ENCODE measurements at places on chromosomes 1 and 21.

DNA sequence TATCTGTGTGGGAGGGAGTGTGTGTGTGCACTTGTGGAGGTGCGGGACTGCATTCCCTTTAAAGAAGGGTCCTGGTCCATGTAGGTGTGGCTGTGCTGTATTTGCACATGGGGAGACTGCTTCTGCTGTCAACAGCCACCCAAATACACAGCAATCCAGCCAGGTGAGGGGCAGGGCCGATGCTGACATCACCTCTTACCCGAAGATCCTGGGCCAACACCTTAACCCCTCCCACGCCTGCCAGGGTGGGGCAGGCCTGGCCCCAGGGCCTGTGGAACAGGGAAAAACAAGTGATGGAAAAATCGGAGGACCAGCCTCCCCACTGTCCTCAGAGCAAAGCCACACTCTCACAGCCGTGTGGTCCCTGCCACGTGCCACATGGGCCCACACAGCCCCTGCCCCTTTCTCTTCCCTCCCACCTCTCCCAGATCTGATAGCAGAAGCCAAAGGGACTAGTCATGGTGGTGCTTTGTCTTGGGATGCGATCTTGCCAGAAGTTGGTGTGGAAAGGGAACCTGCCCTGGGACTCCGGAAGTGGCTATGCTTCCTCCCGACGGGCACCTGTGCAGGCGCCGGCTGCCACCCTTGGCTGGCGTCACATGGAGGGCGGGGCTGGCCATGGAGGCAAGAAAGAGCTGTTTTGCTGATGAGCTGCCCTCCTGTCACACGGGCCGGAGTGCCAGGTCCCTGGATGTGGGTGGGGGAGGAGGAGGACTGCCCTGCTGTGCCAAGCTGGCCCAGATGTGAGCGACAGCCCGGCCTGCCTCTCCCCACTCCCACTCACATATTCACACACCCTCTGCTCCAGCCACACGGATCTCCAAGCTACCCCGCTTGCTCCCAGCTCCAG, 7.8 kb upstream of the CASZ1 start:
- no peak for DNase-seq

- no peak for DNase-seq
These were observed 127.7 kb upstream of the GRIK3 start for GRCh38 chr1:37162059-37162458.

- no peak for DNase-seq
These were observed 10.9 kb downstream of the CLCA4 start for GRCh38 chr1:86557739-86558138.

- no peak for DNase-seq
These were observed 22.6 kb downstream of the MIS18A start for GRCh38 chr21:32256251-32256650.

GRCh38 chr21:37153196-37153934, 80.3 kb downstream of the TTC3 start:
- DNase-seq, result no peak

- DNase-seq, result no peak
These were observed 55.0 kb downstream of the FCRL5 start for GRCh38 chr1:157497284-157497683.

- no peak for DNase-seq
These were observed 577 bp upstream of the CEP350 start for GRCh38 chr1:179953974-179954492.

DNA sequence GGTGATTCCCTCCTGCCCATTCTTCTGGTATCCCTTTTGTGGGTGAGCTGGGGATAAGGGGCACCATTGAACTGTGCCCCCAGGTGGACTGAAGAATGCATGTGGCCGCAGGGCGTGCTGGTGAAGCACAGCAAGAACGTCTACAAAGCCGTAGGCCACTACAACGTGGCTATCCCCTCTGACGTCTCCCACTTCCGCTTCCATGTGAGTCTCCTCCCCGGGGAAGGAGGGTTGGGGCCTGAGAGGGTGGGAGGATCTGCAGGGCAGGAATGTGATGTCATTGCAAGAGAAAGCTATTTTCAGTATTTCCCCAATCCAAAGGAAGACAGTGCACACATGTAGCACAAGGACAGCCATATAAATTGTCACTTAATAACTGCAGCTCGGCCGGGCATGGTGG, 7.5 kb upstream of the KPNA6 start:
- no peak for DNase-seq

DNA sequence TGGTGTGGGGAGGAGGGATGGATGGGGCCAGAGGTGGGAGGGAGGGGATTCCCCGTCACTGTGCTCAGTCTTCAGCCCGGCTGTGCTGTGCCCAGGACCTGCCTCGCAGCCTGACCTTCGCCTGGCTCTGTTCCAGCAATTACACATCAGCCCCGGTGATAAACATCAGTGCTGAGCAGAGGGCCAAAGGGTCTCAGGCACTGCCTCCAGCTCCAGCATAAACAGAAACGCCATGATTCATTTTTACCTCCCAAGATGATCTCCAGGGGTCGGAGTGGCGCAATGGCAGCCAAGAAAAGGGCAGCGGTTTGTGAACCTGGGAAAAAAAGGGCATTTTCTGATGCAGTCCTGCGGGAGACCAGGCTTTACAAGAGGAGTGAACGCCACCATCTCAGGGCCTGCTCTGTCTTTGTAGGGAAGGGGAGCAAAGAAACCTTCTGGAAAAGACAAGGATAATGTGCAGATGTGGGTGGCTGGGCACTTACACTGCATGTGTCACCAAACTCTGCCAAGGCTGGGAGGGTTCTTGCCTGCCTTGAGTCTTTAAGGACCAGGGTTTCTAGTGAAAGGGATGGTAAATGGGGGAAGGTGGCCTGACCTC, 28.1 kb downstream of the SHISA4 start:
- no peak for DNase-seq

GRCh38 chr21:21159253-21159899, 161.2 kb downstream of the NCAM2 start:
- DNase-seq, result no peak

DNA sequence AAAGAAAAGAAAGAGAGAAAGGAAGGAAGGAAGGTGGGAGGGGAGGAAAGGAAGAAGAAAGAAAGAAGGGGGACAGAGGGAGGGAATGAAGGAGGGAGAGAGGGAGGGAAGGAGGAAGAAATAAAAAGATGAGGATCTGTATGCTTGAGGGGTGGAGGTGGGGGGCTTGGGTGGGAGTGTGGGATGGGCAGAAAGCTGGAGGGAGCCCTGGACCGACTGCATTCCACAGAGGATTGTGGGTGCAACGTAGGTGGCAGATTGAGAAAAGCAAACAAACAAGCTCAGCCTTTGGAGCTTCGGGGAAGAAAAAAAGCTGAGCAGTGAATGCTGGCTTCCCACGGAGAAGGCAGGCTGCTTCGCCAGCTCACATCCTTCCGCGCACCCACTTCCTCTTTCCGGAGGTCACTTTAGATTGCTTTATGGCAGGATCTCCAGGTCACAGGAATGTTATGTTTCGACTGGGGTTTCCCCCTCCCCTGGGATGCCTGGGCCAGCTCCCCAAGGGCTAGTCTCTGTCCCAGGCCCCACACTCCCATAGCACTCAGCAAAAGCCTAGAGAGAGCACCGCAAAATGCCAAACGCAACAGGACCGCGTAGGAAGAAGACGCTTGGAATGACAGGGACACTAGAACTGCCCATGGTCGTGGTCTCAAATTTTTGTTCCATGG, 20.7 kb upstream of the LGALS8 start:
- no peak for DNase-seq

GRCh38 chr1:42328916-42329496, 6.0 kb downstream of the FOXJ3 start:
- DNase-seq, result no peak

- DNase-seq, result no peak
These were observed 122.1 kb upstream of the RGS1 start for GRCh38 chr1:192453360-192453992.

- DNase-seq, result no peak
These were observed 149.9 kb upstream of the IRF2BP2 start for GRCh38 chr1:234759888-234760287.

DNA sequence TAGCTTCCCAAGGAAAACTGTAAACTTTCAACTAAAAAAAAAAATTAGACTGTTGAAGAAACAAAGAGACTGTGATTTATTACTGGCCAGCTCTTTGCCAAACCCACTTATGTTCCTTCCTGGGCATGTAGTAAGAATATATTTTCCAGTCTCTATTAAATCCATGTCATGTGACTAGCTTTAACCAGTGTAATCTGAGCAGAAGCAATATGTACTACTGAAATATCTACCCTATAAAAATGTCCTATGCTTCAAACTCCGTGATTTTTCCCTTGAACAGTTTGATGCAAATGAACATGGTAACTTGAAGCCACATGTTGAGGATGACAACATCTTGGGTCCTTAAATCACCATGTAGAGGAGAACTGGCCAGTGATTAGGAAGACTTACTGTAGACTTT, 144.5 kb downstream of the NTMT2 start:
- DNase-seq, result no peak

Measured in GM12892 (cell line).